ENCODE measurements at places on chromosomes 7 and 10. TPM values are rescaled to one million over a fixed set of nuclear protein-coding genes. Genes with fewer than 3 reads are reported as not detected.

The LRWD1 gene
- 10.5 TPM for polyA plus RNA-seq

GRCh38 chr7:98562381-98562823 is 54.7 kb upstream of the NPTX2 start:
- no peak for DNase-seq

- DNase-seq, result no peak
These were observed 33.6 kb downstream of the C7orf25 start for GRCh38 chr7:42878303-42878702.

DNA sequence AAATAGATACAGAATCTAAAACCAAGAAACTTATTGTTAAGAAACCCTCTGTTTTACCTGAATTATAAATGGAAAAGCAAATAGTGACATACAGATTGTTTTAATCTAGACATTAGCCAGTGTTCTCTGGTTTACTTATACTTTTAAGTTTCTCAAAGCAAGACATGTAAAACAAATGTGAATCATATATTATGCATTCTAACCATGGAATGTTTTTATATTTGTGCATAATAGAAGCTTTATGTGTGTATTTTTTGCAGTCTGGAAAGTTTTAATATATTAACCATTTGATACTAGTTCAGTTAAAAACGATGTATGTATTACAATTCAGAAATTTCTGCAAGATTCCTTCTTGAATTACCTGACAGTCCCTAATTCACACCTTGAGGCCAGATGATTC is 150.6 kb upstream of the TMEM72 start:
- DNase-seq, result no peak

GRCh38 chr7:104923010-104923421 is 91.0 kb upstream of the KMT2E start:
- DNase-seq, result peak; percentile 81
